ENCODE measurements at places on chromosomes 5 and 9.
A peak's percentile ranks its signal among the peaks of the same experiment; 100 is the strongest.

DNA sequence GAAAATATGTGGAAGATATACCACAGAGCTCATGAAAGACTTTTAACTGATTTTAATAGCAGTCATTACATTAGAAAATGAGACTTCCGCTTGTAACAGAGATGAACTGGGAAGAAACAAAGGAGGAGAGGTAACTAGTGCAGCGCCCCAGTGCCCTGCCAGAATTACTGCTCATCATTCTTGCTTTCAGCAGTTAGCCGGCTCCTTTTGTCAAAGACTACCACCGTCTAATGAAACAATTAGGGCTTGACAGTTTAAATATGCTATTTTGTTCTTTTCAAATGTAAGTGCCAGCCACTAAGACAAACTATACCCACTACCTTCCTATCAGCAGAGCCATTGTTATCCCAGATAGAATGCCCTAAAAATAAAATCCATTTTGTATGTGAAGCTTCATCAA is 328.4 kb downstream of the EFNA5 start:
- no peak for DNase-seq

- no peak for DNase-seq
Measured at GRCh38 chr9:137013571-137013940, 14.5 kb downstream of the ABCA2 start.

DNA sequence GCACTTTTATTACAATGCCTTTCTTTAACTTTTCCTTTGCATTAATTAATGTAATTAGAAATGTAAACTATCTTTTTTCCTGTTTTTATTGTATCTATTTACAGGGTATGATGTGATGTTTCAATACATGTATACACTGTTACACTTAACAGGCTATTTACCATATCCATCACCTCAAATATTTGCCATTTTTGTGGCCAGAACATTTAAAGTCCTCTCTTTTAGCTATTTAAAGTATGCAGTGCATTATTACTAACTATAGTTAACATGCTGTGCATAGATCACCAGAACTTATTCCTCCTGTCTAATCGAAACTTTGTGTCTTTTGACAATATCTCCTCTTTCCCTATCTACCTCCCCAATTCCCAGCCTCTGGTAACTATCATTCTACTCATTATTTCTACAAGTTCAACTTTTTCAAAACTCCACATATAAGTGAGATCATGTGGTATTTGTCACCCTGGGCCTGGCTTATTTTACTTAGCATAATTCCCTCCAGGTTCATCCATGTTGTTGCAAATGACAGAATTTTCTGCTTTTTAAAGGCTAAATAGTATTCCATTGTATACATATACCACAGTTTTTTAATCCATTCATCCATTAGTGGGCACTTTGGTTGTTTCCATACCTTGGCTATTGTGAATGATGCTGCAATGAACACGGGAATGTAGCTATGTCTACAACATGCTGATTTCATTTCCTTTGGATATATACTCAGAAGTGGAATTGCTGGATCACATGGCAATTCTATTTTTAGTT is 32.8 kb downstream of the OR2K2 start:
- no peak for DNase-seq

- no peak for DNase-seq
Measured at GRCh38 chr5:109567374-109568044, 122.2 kb upstream of the MAN2A1 start.

- no peak for DNase-seq
Measured at GRCh38 chr5:81121836-81122630, 111.1 kb upstream of the CKMT2 start.

- DNase-seq, result peak; percentile 18
Measured at GRCh38 chr5:103582364-103582763, 19.8 kb upstream of the NUDT12 start.

- DNase-seq, result no peak
Measured at GRCh38 chr5:141489841-141490240, 960 bp downstream of the PCDHGC5 start.

GRCh38 chr5:103480246-103480645 is 82.3 kb downstream of the NUDT12 start:
- no peak for DNase-seq
